ENCODE measurements at places on chromosomes 12 and 14. TPM values are rescaled to one million over a fixed set of nuclear protein-coding genes. Genes with fewer than 3 reads are reported as not detected.

GRCh38 chr12:111407377-111408115, 1.8 kb downstream of the SH2B3 start:
- no peak for DNase-seq

GRCh38 chr12:5096241-5096924, 52.7 kb downstream of the KCNA5 start:
- no peak for DNase-seq

DNA sequence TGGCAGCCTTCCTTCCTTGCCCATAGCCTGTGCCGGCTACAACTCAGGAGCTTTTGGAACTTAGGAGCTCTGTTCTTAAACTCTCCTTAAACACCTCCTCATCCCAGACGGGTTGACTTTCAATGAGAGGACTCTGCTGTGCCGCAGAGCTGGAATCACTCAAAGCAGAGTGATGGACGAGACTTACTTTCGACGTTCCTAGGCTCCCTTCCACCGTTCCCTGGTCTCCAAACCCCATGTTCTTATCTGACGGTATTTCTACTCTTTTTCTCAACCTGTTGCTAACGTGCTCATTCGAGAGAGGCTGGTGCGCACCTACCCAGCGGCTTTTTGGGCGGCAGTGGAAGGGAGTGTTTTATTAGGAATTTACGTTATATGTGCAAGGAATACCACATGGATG, 232.7 kb downstream of the CACNA1C start:
- no peak for DNase-seq

DNA sequence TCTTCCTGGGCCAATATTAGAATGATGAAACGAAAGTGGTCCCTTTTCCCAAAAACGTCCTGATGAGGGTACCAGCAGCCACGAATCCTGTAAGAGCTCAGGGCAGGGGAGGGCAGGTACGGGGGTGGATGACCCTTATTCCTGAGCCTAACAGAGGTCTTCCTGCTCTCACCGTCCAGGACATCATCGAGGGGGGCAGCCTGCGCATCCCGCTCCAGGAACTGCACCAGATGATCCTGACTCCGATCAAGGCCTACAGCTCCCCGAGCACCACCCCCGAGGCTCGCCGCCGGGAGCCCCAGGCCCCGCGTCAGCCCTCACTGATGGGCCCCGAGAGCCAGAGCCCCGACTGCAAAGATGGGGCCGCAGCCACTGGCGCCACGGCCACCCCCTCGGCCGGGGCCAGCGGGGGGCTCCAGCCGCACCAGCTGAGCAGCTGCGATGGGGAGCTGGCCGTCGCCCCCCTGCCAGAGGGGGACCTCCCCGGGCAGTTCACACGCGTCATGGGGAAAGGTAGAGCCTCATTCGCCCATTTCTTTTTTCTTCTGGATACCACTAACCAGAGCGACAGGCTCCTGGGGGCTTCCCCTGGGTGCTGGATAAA, 142.5 kb downstream of the GCH1 start:
- no peak for DNase-seq

GRCh38 chr14:32476532-32476931, 147.4 kb downstream of the AKAP6 start:
- no peak for DNase-seq

- peak; percentile 81 for DNase-seq
Measured at GRCh38 chr12:6965026-6965661, 5.3 kb downstream of the PHB2 start.

DNA sequence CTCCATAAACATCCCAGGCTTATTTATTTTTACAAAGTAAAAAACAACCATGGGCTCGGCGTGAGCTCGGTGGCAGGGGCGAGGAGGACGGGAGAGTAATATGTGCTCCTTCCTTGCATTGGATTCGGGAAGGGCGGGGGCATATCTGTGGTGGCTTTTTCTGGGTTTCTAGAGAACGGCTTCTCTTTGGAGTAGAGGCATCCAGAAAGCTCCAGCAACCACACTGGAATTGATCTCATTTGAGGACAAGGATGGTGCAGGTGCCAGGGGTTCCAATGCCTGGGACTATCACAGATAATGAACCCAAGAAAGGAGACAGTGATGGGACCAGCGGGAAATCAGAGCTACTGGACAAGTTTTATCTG, 18.9 kb downstream of the ADGRD1 start:
- no peak for DNase-seq

Gene TXNDC16
- 7.1 TPM for total RNA-seq
